ENCODE measurements at places on chromosomes 13 and 19.

DNA sequence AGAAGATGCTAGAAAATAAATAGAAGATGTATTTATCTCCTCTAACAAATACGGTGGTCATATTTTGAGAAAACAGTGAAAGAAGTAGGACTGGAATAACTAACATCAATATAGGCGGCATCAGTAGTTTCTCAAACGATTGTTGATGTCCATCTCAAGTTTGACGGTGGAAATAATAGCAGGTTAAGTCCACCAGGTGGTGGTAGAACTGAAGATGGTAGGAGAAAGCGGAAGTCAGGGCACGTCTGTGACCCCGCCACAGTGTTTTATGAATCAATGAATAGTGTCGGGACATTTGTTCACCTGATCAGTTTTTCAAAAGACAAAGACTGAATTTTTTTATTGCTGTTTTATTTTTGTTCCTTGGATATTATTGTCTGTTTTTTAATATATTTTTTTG, 706.4 kb upstream of the SLC10A2 start:
- DNase-seq, result no peak

- no peak for DNase-seq
Observed at GRCh38 chr13:73960474-73960873, 173.7 kb downstream of the KLF12 start.

DNA sequence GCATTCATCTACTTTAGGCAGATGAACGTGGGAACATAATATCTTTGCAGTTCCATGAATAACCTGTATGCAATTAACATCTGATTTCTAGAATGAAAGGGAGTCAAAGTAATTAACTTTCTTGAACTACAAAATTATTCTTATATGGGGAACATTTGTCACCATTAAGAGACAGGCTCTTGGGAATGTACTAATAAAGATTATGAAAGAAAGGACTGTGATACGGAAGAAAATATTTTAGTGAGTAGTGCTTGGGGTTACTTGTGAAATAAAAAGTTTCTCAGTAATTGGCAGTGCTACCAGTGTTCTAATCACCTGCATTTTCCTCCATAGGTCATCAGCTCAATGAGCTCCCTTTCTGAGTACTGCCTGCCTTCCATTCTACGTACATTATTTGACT, 85.4 kb downstream of the FRY start:
- DNase-seq, result no peak

DNA sequence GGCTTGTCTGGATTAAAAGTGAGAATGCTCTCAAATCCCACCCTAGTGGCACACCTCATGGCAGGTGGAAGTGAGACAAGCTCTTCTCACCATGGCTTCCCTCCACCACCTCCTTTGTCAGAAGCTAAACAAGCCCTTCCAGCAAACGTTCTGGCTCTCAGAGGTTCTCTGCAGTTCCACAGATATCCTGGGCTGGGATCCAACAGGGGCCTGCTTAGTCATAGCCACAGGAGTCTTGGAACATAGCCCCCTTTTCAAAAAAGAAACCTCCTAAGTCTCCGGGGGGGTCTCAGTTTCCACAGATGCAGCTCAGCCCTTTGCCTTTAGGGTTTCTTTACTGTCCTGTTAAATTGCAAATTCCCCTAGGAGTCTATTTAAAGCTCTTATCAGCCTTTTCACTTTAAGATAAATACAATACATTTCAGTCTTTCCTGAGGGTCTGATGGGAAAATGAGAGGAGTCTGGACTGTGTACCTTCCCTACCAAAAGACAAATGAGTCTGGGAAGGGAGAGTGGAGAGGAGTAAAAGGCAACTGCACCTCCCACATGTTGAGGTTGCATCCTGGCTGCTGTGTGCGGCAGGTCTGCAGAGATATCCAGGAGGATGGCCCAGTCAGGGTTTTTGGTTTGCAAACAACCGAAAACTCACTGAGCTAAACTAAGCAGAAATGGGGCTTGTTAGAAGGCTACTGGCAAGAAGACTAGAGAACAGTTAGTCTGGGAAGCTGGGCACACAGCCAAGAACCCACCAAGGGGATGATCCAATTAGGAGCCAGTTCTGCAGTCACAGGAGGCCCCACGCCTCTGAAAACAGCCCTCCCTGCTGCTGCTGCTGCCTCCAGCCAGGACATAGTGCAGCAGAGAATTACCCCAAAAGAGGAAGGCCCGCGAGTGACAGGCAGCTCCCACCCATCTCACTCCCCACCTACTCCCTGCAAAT, 41.4 kb upstream of the SERP2 start:
- no peak for DNase-seq

DNA sequence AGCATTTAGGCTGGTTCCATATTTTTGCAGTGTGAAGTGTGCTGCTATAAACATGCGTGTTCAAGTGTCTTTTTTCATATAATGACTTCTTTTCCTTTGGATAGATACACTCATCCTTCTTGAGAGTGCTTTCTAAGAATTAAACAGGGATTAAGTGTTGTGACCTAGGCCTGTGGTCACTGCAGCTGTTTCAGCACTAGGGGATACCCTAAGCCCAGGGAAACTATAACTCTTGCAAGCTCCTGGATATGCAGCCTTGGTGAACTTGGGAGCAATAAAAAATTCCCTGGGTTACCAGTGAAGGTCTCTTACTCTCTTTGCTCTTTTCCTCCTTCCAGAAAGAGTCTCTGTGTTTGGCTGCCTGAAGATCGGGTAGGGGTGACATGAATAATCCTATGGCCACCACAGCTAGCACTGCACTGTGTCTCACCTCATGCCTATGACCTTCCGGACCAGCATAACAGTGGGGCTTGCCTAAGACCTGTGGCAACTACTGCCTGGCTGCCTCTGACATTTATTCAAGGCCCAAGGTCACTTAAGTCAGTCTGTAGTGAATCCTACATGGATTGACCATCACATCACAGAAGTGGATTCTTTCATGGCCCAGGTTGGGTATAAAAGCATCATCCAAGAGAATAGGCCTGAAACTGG, 799.7 kb downstream of the DACH1 start:
- no peak for DNase-seq

Measured in stimulated activated CD4-positive, alpha-beta T cell treated with anti-CD3 and anti-CD28 coated beads, Interleukin-1b, Interleukin-23, amount 100 ng/mL, for 1 hour (primary cell).